ENCODE measurements at places on chromosomes 4 and X. TPM values are rescaled to one million over a fixed set of nuclear protein-coding genes. Genes with fewer than 3 reads are reported as not detected.
A peak's percentile ranks its signal among the peaks of the same experiment; 100 is the strongest.

The PAGE2 gene
- total RNA-seq, result not detected

- DNase-seq, result no peak
Measured at GRCh38 chrX:97867266-97867665, 983.6 kb downstream of the RPA4 start.

DNA sequence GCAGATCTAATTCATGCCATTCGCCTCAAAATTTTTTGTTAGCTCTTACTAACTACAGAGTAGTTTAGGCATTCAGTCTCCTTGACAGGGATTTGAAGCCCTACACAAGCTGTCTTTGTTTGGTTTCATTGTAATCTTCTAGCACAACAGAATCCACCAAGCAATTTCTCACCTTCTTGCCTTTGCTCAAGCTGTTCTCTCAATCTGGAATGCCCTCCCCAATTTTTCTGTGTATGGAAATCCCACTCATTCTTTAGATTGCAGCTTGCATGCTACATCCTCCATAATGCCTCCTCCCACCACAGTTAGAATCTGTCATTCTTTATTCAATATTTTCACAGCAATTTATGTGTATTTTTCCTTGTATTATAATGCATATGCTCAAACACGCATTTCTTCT, 63.7 kb downstream of the C4orf51 start:
- no peak for DNase-seq

- no peak for DNase-seq
Measured at GRCh38 chrX:72306085-72306801, 529 bp upstream of the CITED1 start.

DNA sequence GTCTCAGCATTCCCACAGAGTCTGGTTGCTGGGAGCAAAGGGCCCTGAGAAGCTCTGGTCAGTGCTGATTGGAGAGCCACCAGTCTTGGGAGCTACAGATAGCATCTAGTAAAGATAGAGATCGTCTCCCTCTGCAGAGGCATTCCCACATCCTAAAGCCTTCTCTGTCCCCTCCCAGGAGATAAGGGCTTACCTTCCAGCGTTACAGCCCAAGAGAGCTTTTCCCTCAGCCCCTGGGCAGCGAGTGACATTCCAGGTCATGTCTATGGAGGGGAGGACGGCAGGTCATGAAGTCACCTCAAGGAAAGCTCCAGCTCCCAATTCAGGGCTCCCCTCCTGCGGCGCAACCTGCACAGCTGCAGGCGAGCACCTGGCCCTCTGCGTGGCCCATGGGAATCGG, 29.9 kb downstream of the CLDN34 start:
- DNase-seq, result no peak

The CCKAR gene
- total RNA-seq, result not detected

DNA sequence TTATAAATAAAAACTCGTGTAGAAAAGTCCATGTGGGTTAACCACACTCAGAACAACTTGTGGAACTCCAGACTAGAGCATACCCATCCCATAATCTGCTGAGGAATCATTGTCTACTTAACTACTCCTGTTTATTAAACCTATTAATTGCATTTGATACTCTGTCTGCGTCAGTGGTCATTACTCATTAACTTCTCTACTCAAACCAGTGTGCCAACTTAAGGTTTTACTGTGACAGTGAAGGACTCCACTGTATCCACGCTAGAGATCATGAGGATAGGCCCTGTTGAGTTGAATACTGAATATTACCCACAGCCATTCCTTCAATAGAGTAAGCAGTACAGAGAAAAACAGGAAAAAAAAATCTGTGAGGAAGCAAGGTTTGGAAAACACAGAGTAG, 17.3 kb downstream of the HPGD start:
- no peak for DNase-seq

The ASB9 gene
- 0.71 TPM for total RNA-seq

DNA sequence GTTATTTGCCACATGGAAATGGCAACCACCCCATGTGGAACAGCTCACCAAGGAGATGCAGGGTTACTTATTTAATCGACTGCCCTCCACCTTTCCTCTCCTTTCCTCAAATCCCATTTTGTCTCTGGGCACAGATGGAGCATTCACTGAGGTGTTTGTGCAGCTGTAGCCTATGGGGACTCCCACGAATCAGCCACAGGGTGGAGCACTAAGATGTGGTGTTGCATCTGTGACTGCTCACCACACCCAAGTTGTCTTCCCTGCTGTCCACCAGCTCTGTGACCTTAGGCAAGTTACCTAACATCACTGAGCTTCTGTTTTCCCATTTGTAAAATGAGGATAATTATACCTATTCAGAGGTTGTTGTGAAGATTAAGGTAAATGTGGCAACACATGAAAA, 252.4 kb upstream of the CPEB2 start:
- peak; percentile 13 for DNase-seq

The SLC30A9 gene
- 32.6 TPM for total RNA-seq

DNA sequence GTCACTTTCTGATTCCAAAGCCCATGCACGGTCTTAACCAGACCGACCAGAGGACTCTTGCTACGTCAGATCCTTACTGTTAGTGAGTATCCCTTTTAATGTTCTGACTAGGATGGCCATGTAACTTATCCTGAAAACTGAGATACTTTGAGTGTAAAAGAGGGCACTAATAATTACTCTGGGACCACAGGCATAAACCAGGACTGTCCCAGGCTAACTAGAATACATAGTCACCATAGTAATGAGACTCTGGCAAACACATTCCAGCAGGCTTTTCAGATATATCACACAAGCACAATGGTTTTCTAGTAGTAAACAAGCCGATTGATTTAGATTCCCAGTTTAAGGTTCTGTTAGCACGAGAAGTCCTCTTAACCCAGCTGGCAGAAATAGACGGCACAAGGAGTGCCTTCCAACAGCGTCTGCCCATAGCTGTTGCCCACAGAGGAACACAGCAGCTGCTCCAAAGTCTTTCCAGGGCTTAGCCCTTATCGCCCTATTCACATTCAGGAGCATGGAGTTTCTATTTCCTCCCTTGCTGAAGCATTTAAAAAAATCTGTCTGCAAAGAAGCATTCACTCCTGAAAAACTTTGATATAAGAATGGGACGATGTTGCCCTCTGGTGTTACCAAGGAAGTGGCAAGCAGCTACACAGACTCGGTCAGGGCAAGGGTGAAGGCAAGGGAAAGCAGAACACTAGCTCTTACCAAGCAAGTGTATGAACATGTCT, 92.4 kb downstream of the CXCL13 start:
- no peak for DNase-seq

- DNase-seq, result no peak
Measured at GRCh38 chr4:138953961-138954371, 61.6 kb upstream of the NOCT start.

GRCh38 chr4:56158483-56158882, 209.7 kb downstream of the CEP135 start:
- DNase-seq, result no peak

The SLC10A4 gene
- total RNA-seq, result 0.12 TPM

- DNase-seq, result no peak
Measured at GRCh38 chr4:83387476-83388312, 53.0 kb upstream of the HPSE start.

- no peak for DNase-seq
Measured at GRCh38 chrX:108029928-108030711, 14.7 kb upstream of the VSIG1 start.

The RTL9 gene
- 0.08 TPM for total RNA-seq

The TLR10 gene
- 0.15 TPM for total RNA-seq

GRCh38 chr4:109412776-109413175, 20.8 kb upstream of the SEC24B start:
- no peak for DNase-seq

The KDR gene
- total RNA-seq, result 8.4 TPM

DNA sequence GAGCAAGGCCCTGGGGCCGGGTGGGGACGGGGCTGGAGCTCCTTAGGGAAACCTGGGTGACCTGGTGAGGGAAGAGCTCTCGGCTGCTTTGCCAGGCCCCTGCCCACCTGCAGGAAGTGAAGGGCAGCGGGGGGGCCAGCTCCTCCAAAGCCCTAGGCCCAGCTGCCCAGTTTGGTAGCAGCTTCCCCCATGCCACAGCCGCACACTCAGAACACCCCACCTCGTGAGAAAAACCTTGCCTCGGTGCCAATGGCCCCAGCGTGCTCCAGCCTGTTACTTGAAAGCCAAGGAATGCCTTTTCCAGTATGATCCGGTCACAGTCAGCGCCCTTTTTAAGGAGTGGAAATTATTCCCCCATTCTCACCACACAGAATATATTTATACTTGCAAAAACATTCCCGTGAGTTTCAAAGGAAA, 38.3 kb downstream of the ACOX3 start:
- DNase-seq, result no peak

DNA sequence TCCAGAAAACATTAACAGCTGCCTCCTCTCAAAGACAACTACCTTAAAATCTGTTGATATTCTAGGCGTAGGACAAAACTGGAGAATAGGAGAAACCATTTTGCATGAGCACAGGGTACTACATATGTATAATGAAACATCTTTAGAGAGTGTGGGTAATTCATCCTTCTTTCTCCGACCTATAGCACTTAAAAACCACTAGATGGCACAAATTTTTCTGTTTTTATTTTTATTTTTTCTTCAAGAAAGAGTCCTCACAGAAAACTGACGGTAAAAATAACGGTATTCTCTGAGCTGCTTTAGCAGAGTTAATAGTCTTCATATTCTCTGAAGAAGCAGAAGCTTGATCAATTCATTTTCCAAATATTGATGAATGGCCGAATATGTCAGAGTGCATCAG, 14.6 kb downstream of the SMIM31 start:
- no peak for DNase-seq

DNA sequence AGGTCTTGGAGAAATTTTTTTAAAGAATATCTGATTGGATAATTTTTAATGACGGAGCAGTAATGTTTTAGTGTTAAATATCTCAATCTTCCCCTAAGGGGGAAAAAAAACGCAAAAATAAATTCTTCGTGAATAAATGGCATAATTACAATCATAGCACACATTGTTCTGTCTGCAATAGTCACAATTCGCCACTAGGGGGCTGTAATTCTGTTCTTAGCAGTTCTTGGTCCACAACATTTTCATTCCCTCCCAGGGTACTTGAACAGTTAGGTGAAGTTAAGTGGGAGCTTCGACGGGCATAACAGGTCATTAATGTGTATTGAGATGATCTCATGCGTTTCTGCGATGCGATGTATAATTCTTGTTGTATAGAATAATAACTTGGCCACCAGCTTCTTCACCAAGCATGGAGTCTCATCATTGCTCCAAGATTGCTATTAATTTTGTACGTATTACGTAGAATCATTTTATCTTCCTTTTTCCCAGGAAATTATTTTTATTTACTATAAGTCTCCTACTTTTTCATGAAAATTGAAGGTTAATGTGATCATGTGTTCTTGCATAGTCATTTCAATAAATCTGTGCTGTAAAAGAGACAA, 27.2 kb downstream of the HTR2C start:
- no peak for DNase-seq

The SPANXN3 gene
- total RNA-seq, result not detected

DNA sequence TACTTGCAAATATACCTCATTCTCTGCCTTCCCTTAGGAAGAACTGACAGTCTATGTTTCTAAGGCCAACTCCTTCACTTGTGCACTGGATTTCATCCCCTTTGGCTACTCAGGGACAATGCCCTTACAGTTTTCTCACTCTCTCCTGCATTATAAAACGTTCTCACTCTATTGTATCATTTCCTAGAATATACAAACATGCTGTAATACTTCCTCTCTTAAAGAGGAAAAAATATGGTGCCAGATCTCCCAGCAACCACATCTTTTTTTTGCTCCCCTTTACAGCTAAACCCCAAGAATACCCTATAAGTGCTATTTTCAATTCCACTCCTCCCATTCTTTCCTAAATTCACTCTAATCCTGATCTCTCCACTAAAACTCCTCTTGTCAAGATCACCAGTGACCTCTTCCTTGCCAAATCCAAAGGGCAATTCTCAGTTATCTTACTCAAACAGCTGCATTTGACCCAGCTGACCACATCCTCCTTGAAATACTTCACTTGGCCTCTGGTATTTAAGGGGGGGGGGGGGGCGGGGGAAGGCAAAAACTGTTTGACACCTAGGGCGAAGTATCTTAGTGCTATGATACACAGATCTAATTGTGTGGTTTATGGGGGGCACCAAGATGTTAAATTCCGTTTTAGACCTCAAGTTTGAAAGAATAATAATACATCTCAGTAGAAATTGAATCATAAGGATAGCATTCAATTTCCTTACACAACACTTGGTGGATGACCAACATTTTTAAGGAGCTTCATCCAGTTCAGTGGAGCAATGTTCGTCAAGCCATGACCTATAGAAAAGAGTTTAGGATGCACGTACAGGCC, 1.6 kb downstream of the RCHY1 start:
- no peak for DNase-seq

The DIPK2B gene
- total RNA-seq, result 14.9 TPM

DNA sequence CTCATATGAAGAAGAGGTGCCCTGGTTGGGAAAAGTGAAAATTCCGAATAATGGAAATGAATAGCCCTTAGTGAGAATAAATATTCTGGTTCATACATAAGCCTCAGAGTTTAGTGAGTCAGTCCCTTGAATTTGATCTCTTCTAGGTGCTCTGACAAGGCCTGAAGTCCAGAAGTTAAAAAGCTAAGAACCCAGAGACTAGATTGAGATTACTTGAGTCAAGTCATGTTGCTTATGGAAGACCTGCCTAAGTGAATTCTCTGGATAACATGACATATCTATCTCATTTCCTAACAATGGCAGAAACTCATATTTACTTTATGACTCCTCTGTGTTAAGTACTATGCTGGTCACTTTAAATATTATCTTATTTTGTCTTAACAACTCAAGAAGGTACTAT, 10.5 kb upstream of the PRSS48 start:
- no peak for DNase-seq
